CD4-positive, alpha-beta T cell (primary cell): ENCODE measurements at places on chromosomes 1 and 21.

GRCh38 chr1:231108516-231109302 is 53.1 kb upstream of the TRIM67 start:
- H3K4me1 ChIP-seq = no peaks in the 10 kb centered on the region
- no peaks in the 10 kb centered on the region for H3K36me3 ChIP-seq
- peaks cover 7% of the 10 kb centered on the region for H3K27me3 ChIP-seq
- no peak for DNase-seq
- no peak overlapping the region for H3K4me3 ChIP-seq

DNA sequence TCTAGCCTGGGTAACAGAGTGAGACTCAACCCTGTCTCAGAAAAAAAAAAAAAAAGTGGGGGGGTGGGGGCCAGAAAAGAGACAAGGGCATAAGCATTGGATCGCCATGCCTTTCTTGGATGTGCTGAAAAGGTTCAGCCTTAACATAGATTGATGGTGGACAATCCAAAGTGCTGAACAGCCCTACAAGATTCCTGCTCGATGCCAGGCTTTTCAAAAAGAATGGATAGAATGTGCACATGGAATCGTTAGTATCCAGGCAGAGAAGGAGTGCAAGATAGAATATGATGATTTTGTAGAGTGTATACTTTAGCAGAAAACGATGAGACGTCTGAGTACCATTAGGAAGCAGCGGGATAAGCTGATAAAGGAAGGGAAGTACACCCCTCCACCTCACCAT is 10.9 kb upstream of the COA7 start:
- H3K4me3 ChIP-seq = no peak overlapping the region
- no peak for DNase-seq
- no peaks in the 10 kb centered on the region for H3K27me3 ChIP-seq
- no peaks in the 10 kb centered on the region for H3K36me3 ChIP-seq
- H3K4me1 ChIP-seq = peaks cover 2% of the 10 kb centered on the region

DNA sequence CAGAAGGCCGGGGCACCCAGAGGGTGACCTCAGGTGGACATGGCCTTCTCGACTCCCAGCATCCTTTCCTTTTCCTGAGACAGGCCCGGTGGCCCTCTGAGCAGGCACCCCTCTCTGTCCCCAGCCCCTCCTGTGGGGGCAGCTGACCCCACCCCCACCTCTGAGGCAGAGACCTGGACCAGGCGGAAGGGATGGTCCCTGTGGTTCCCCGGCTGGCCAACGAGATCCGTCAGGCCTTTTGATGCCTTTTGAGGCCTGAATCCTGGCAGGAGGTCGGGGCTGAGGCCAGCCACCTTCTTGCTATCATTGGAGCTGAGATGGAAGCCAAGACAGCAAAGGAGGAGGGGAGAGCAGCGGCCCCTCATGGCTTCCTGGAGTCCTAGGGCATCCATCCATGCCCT is 50.2 kb upstream of the ACTRT2 start:
- no peak overlapping the region for H3K4me3 ChIP-seq
- H3K36me3 ChIP-seq = no peaks in the 10 kb centered on the region
- H3K4me1 ChIP-seq = peaks cover 12% of the 10 kb centered on the region
- DNase-seq = no peak
- peaks cover 2% of the 10 kb centered on the region for H3K27me3 ChIP-seq
- no peak overlapping the region for H3K27ac ChIP-seq

DNA sequence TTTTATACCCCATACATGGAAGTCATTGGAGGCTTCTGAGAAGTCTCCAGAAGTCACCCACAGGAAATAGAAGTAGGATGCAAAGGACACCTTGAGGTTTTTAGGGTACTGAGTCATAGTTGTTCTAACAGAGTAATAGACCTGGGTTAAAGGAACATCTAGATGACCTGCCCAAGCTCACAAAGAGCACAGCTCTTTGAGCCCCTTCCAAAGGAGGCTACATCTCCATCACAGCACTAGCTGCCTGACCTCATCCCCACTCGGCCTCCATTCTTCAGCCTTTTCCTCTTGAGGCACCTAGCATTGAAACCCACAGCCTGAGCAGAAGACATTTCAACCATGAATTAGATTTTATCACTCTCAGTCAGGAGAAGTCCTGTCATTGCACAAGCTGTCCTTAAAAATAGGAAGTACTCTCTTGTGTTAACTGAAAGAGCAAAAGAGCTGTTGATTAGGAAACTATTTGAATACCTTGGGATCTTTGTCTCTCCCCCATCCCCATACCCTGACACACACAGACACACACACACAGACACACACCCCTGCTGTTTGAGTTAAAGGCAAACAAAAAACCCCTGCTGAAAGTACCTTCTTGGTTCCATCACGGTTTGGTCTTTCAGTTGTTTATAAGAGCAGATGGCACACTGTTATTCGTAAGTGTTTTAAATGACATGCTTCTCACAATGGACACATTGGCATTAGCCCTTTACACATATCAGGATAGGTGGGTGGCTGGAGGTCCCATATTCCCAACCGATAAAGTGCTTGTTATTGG is 22.2 kb downstream of the MKNK1 start:
- H3K4me1 ChIP-seq = peaks cover 28% of the 10 kb centered on the region
- H3K27ac ChIP-seq = no peak overlapping the region
- H3K4me3 ChIP-seq = no peak overlapping the region

DNA sequence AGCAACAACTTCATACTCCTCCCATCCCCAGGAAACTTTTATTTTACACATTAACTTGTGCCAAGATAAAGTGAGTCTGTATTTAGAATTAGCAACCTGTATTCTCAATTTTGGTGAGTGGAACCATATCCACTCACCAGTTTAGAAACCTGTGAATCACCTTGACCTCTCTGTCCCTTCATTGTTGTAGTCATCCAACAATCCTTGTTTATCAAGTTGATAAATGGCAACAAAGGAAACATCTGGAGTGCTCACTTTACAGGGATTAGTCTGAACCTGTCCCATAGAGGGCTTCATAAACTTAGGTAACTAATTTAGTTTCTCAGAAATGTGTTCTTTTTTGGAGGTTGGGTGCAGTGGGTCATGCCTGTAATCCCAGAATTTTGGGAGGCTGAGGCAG is 3.9 kb upstream of the CLSPN start:
- H3K36me3 ChIP-seq = no peaks in the 10 kb centered on the region
- H3K27ac ChIP-seq = no peak overlapping the region
- H3K4me3 ChIP-seq = no peak overlapping the region

DNA sequence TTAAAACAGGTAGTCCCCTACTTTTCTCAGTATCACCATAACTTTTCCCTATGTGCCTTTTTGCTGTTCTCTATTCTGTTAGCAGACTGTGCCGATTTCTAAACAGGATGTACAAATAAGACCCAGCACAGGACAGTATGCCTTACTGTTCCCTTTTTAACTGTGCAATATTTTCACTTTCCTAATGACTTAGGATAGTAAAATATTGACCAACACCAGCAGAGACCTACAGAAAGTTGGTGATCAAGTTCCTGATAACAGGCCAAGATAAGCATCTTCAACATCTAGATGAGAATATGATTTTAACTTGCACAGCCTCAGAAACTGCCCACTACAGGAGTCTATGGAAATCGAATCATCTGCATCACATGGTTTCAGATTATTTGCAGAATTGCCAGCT is 42.0 kb downstream of the ADSS2 start:
- no peaks in the 10 kb centered on the region for H3K27me3 ChIP-seq
- H3K4me3 ChIP-seq = no peak overlapping the region
- no peak for DNase-seq
- H3K27ac ChIP-seq = no peak overlapping the region
- no peaks in the 10 kb centered on the region for H3K4me1 ChIP-seq
- H3K36me3 ChIP-seq = peaks cover 76% of the 10 kb centered on the region

GRCh38 chr21:28779914-28780313 is 212.8 kb downstream of the LTN1 start:
- no peak for DNase-seq
- H3K36me3 ChIP-seq = no peaks in the 10 kb centered on the region
- no peak overlapping the region for H3K27ac ChIP-seq
- H3K27me3 ChIP-seq = no peaks in the 10 kb centered on the region
- no peak overlapping the region for H3K4me3 ChIP-seq

GRCh38 chr1:227518876-227519275 is 44.5 kb upstream of the ZNF678 start:
- no peak overlapping the region for H3K27ac ChIP-seq
- H3K4me3 ChIP-seq = no peak overlapping the region
- H3K4me1 ChIP-seq = no peaks in the 10 kb centered on the region
- DNase-seq = no peak

DNA sequence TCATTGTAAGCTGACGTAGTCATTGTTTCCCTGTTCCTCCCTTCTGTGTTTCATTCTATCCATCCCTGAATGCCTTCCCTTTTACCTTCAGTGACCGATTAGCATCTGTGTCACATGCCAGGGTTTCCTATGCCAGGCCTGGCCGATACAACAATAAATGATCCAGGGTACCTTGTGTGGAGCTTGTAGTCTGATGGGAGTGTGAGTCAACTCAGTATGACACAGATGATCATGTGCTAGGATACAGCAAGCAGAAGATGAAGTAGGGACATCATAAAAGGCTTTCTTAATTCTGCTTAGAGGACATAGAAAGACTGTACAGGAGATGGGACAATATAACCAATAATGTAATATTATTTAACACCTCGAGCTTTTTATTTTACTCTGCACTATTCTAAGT is 164.1 kb upstream of the C8B start:
- H3K27me3 ChIP-seq = no peaks in the 10 kb centered on the region
- H3K27ac ChIP-seq = no peak overlapping the region
- H3K4me1 ChIP-seq = no peaks in the 10 kb centered on the region
- no peak for DNase-seq
- no peak overlapping the region for H3K4me3 ChIP-seq

GRCh38 chr1:41545996-41546832 is 61.7 kb upstream of the EDN2 start:
- H3K27ac ChIP-seq = no peak overlapping the region
- H3K4me3 ChIP-seq = no peak overlapping the region
- H3K36me3 ChIP-seq = peaks cover 5% of the 10 kb centered on the region
- no peaks in the 10 kb centered on the region for H3K27me3 ChIP-seq
- H3K4me1 ChIP-seq = peaks cover 4% of the 10 kb centered on the region

GRCh38 chr1:119312500-119312899 is 56.1 kb upstream of the HAO2 start:
- peaks cover 3% of the 10 kb centered on the region for H3K27me3 ChIP-seq
- H3K36me3 ChIP-seq = no peaks in the 10 kb centered on the region
- no peak overlapping the region for H3K27ac ChIP-seq
- no peaks in the 10 kb centered on the region for H3K4me1 ChIP-seq
- H3K4me3 ChIP-seq = no peak overlapping the region

DNA sequence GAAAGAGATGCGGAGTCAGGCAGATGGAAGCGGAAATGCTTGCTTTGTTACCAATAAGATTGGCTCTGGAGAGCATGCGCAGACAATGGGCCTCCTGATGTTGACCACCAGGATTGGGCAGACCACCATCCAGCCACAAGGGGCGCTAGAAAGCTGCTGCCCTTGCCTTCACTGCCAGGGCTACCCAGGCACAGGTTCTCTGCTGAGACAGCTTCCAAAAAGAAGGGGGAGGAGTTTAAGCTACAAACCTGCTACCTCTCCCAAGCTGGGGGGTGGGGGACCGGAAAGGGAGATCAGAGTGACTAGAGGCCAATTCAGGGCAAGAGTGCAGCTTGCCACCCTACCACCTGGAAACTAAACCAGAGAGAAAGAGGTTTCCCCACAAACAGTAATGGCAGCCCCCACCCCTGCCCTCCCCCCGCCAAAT is 369.7 kb downstream of the RRAGC start:
- peak; percentile 20 for DNase-seq
- no peak overlapping the region for H3K27ac ChIP-seq
- no peaks in the 10 kb centered on the region for H3K27me3 ChIP-seq
- H3K4me1 ChIP-seq = peaks cover 2% of the 10 kb centered on the region
- H3K4me3 ChIP-seq = no peak overlapping the region
